ENCODE measurements at places on chromosomes 11 and 22. TPM values are rescaled to one million over a fixed set of nuclear protein-coding genes. Genes with fewer than 3 reads are reported as not detected.

The APOL4 gene
- total RNA-seq, result 5.0 TPM

DNA sequence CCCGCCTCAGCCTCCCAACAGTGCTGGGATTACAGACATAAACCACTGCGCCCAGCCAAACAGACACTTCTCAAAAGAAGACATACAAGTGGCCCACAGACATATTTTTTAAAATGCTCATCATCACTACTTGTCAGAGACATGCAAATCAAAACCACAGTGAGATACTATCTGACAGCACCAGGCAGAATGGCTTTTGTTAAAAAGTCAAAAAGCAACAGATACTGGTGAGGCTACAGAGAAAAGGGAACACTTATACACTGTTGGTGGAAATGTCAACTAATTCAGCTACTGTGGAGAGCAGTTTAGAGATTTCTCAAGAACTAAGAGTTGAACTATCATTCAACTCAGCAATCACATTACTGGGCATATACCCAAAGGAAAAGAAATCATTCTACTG lies 67.0 kb downstream of the ARHGAP20 start:
- no peak for DNase-seq

DNA sequence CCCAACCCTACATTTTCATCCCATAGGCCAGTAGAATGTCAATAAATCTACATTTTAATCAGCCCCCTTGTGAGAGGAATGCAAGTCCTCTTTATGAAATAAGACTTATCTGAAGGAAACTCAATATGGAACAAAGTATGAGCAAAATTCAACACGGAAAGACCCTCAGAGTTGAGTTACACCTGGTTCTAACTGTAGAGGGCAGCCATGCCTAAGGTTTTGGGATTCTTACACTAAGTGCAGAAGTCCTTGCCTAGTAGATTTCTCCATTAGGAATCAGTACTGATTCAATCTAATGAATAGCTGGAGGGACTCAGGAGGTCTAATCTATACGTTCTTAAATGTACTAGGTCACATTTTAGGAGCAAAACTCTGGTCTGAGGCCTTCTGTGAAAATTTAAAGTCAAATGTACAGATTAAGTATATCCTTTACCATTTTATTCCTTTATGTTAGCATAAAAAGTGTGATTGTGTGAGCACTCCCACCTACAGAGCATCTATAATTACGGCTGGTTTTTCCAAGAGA lies 904.5 kb downstream of the DLG2 start:
- DNase-seq, result no peak

The TECTA gene
- total RNA-seq, result 0.20 TPM

The GGT1 gene
- 6.1 TPM for total RNA-seq

The CCDC34 gene
- total RNA-seq, result 2.0 TPM

The BRSK2 gene
- total RNA-seq, result 0.22 TPM

Data from lung microvascular endothelial cell (primary cell).